Frontal cortex (tissue), 4 donors: ENCODE measurements at places on chromosomes 4 and X.

GRCh38 chr4:92359491-92359890, 55.7 kb downstream of the GRID2 start:
- no peak for DNase-seq

DNA sequence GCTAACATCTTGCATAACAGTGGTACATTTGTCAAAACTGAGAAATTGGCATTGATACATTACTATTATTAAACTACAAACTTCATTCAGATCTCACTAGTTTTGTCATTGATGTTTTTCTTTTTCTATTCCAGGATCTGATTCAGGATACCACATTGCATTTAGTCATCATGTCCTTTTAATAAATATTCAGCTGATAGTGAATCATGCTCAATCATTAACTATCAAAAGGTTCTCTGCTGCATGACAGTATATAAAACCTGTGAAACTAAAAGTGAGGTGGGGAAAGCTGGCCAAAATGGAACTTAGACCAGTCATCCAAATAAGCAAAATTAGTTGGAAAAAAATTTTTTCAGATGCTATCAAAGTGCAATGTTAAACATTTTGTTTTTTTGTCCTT, 28.1 kb upstream of the HS6ST2 start:
- DNase-seq = no peak

DNA sequence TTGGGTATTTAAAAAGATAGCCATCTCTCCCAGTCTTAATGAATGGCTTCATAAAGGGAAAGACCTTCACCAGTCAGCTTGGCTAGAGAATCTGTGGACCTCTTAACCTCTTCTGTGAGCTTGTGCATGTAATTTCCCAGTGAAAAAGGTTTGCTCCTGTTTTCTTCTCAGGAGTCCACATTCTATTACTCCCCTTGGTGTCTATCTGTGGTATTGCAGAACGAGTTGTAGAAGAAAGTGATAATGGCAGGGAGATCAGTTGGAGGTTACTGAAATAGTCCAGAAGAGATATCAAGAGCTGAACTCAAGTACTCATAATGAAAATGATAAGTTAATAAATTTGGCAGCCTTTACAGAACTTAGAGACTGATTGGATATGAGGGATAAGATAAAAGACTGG, 16.5 kb upstream of the VAMP7 start:
- no peak for DNase-seq

DNA sequence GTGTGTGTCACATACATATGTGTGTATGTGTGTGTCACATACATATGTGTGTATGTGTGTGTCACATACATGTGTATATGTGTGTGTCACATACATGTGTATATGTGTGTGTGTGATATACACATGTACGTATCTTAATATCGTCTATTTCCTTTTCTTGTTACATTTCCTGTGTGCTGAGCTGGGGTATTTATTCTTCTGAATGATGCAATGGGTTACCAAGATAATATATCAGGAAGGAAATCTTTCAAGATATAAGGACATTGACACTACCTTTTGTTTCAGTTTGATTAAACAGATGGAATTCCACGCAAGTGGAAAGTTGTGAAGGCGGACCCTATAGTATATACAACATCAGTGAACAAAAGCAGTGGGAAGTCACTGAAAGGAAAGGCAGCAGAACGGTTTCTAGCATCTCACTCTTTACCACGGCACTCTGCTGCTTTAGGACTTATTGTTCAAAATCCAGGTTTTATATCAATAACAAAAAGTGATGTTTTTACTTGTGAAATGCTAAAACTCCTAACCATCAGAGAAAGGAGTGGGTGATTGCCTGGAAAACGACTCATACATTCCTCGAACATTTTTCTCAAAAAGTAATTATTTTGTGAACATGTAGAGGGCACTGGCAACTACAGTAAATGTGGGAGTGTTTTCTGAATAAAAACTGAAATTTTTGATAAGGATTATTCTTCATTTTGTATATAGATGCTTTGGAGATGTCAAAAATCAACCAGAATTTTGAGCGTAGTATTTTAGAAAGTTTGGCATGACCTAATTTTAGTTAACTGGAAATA, 43.1 kb upstream of the IL21 start:
- no peak for DNase-seq

DNA sequence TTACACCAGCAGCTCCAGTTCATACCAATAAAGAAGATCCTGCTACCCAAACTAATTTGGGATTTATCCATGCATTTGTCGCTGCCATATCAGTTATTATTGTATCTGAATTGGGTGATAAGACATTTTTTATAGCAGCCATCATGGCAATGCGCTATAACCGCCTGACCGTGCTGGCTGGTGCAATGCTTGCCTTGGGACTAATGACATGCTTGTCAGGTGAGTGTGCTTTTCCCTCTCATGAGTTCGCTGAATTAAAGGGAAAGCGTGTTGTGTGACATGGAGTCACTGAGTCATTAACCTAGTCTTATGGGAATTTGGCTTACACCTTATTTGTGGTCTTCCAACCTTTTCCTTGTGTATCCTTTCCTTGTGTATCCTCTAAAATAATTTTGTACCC, 15.9 kb downstream of the TMEM165 start:
- DNase-seq = no peak

- no peak for DNase-seq
Measured at GRCh38 chr4:74197080-74197479, 39.2 kb downstream of the MTHFD2L start.

DNA sequence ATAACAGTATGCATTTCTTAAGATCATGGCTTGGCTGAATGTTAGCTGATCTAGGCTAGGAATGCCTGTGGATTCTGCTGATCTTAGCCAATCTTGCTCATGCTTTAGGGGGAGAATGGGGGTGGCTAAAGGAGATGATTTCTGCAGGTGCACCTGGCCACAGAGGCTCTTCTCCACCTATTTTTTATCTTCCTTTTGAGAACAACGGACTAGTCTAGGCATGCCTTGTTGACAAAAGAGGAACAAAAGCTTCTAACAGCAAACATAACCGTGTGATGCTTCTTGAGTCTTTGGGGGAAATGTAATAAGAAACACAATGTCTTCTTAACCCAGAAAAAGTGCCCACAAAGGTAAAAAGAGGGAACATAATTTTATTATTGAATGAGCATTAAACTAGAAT, 743.5 kb downstream of the ARAP2 start:
- no peak for DNase-seq

- DNase-seq = no peak
Measured at GRCh38 chrX:31061091-31061490, 10.8 kb downstream of the FTHL17 start.

DNA sequence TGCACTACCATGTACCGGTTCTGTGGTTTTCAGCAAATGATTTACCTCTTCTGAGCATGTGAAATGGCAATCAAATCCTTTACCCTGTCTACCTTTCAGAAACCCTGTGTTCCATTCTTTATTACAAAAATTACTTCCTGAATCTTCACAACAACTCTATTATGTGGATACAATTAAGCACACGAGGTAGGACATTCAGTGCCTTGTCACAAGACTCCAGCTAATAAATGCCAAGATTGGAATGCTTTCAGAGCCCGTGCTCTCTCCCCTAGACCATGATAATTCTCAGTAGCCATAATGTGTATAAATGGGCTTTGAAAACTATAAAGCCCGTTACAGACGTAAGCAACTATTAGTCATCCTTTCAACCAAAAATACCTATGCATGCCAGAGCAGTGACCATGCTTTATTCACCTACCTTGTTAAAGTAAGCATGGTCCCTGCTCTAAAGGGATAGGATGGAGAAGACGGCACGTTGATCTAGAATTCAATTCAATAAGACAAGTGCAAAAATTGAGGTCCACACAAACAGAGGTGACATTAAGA, 2.4 kb downstream of the RXFP1 start:
- no peak for DNase-seq

GRCh38 chrX:152926279-152926678, 28.4 kb downstream of the ZNF185 start:
- peak; percentile 52 for DNase-seq
